ENCODE measurements at places on chromosomes 2 and 18. TPM values are rescaled to one million over a fixed set of nuclear protein-coding genes. Genes with fewer than 3 reads are reported as not detected.

POMC gene
- total RNA-seq: not detected

DNA sequence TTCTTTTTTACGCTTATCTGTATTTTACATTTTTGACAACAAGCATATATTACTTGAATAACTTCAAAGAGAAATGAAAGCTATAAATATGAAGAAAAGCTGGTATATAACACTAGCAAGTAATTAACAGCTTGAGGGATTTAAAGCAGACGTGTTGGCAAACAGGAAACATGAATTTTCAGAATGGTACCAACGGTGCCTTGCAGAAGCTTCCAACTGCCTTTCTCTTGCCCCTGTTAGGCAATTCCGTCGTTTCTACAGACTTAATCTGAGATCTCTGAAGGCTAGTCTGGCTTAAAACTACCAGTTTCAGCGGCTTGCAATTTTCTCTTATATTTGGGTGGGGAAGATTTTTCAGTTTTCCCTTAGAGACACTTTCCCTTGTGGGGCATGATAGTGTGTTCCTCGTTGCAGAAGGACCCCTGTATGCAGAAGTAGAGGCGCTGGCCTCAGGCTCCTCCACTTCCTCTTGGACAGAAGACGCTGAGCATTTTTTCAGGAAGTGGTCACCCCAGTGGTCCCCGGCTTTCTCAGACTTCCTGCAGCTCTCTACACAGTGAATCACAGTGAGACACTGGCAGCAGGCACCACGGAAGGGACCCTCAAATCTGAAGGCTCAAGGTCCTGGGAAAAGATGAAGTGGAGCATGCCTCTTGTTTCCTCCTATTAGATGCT lies 56.2 kb upstream of the SLC16A14 start:
- H3K27ac ChIP-seq: no peak overlapping the region
- H3K4me3 ChIP-seq: no peak overlapping the region
- no peak for DNase-seq
- no peaks in the 10 kb centered on the region for H3K4me1 ChIP-seq

DNA sequence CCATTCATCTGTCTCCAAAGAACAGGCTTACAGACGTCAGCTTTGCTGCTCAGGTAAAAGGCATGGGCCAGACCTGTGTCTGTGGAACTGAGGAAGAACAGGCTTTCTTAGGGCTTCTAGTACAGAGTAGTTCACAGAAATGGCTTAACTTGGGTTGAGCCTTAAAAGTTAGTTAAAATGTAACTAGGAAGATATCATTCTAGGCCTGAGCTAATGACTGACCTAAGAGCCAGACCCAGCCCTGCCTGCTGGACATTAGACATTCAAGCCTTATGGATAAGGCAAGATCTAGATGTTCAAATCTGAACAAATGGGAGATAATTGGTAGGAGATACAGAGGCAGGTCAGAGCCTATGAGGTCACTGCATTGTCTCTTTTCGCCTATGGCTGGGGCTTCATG lies 73.9 kb upstream of the SLC14A2 start:
- H3K4me3 ChIP-seq: no peak overlapping the region
- H3K36me3 ChIP-seq: no peaks in the 10 kb centered on the region
- peaks cover 5% of the 10 kb centered on the region for H3K27me3 ChIP-seq
- H3K27ac ChIP-seq: no peak overlapping the region
- DNase-seq: no peak
- H3K4me1 ChIP-seq: no peaks in the 10 kb centered on the region

HAUS1 gene
- total RNA-seq: 46.2 TPM

GRCh38 chr2:165280356-165280755 lies 41.1 kb downstream of the SCN2A start:
- H3K27me3 ChIP-seq: no peaks in the 10 kb centered on the region
- H3K4me1 ChIP-seq: no peaks in the 10 kb centered on the region
- H3K27ac ChIP-seq: no peak overlapping the region
- no peak for DNase-seq
- no peaks in the 10 kb centered on the region for H3K36me3 ChIP-seq

- peak overlapping the region; percentile 1 for H3K27ac ChIP-seq
- no peaks in the 10 kb centered on the region for H3K36me3 ChIP-seq
- peaks cover 9% of the 10 kb centered on the region for H3K4me1 ChIP-seq
- H3K27me3 ChIP-seq: no peaks in the 10 kb centered on the region
Observed at GRCh38 chr2:191151331-191151730, 537 bp upstream of the STAT4 start.

- DNase-seq: peak; percentile 4
- no peaks in the 10 kb centered on the region for H3K27me3 ChIP-seq
- H3K4me3 ChIP-seq: no peak overlapping the region
- peaks cover 29% of the 10 kb centered on the region for H3K4me1 ChIP-seq
- H3K36me3 ChIP-seq: peaks cover 9% of the 10 kb centered on the region
- H3K27ac ChIP-seq: no peak overlapping the region
Observed at GRCh38 chr2:54983345-54984220, 66.7 kb downstream of the RTN4 start.

- DNase-seq: no peak
- no peaks in the 10 kb centered on the region for H3K36me3 ChIP-seq
- H3K27me3 ChIP-seq: no peaks in the 10 kb centered on the region
- no peak overlapping the region for H3K27ac ChIP-seq
- H3K4me3 ChIP-seq: no peak overlapping the region
Observed at GRCh38 chr18:30713299-30713698, 329.2 kb downstream of the DSC3 start.

RIT2 gene
- total RNA-seq: not detected

- DNase-seq: peak; percentile 68
- H3K4me1 ChIP-seq: peaks cover 57% of the 10 kb centered on the region
Observed at GRCh38 chr2:200300638-200301314, 5.7 kb upstream of the SPATS2L start.

DNA sequence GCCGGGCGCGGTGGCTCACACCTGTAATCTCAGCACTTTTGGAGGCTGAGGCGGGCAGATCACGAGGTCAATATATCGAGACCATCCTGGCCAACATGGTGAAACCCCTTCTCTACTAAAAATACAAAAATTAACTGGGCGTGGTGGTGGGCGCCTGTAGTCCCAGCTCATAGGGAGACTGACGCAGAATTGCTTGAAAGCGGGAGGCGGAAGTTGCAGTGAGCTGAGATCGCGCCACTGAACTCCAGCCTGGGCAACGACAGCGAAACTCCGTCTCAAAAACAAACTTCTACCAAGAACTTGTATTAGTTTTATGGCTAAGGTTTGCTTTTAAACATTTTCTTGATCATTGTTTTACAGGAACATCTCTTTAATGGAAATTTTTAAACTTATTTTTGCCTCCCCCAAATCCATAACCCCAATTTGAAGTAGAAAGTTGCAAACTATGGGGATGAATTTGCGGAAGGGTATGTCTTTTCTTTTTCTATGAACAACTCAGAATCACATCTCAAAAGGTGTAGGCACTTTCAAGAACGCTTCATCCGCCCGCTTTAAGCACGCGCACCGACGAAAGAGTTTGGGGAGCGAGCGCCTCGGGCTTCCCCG lies 46.8 kb upstream of the PTMA start:
- peaks cover 68% of the 10 kb centered on the region for H3K4me1 ChIP-seq
- H3K27ac ChIP-seq: peak overlapping the region; percentile 99
- DNase-seq: no peak

- DNase-seq: no peak
- H3K27ac ChIP-seq: no peak overlapping the region
- H3K4me3 ChIP-seq: no peak overlapping the region
- H3K4me1 ChIP-seq: no peaks in the 10 kb centered on the region
- H3K36me3 ChIP-seq: no peaks in the 10 kb centered on the region
Observed at GRCh38 chr2:55399815-55400214, 19.8 kb downstream of the CCDC88A start.

DNA sequence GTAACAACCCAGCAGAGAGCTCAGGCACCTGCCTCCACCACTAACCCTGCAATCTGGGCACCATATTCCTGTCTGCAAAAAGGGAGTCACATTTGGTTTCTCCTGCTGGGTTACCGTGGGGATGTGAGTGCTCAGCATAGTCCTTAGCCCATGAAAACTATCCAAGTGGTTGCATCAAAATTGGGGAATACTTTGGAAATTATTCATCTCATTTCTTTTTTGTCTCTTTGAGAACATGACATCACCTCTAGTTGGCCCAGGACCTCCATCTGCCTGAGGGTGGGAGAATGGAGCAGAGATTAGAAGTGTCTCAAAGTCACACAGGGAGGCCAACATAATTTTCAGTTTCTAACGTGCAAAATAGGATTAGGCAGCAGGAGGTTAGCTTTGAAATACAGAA lies 19.3 kb upstream of the SPP2 start:
- no peaks in the 10 kb centered on the region for H3K36me3 ChIP-seq
- H3K4me1 ChIP-seq: peaks cover 5% of the 10 kb centered on the region
- H3K27ac ChIP-seq: no peak overlapping the region
- no peak overlapping the region for H3K4me3 ChIP-seq

- no peak overlapping the region for H3K27ac ChIP-seq
- H3K4me3 ChIP-seq: no peak overlapping the region
- no peaks in the 10 kb centered on the region for H3K36me3 ChIP-seq
Observed at GRCh38 chr2:216678813-216679657, 16.3 kb downstream of the IGFBP5 start.

DNA sequence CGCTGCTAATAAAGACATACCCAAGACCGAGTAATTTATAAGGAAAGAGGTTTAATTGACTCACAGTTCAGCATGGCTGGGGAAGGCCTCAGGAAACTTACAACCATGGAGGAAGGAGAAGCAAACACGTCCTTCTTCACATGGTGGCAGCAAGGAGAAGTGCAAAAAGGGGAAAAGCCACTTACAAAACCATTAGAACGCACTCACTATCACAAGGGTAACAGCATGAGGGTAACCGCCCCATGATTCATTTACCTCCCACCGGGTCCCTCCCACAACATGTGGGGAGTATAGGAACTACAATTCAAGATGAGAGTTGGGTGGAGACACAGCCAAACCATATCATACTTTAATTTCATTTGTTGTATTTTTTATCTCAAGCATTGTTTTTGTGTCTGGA lies 67.5 kb downstream of the ATP9B start:
- H3K36me3 ChIP-seq: no peaks in the 10 kb centered on the region
- no peak overlapping the region for H3K27ac ChIP-seq
- H3K27me3 ChIP-seq: no peaks in the 10 kb centered on the region
- no peak overlapping the region for H3K4me3 ChIP-seq
- DNase-seq: no peak

GRCh38 chr2:12295856-12296519 lies 420.7 kb upstream of the TRIB2 start:
- DNase-seq: no peak
- no peaks in the 10 kb centered on the region for H3K4me1 ChIP-seq
- no peaks in the 10 kb centered on the region for H3K27me3 ChIP-seq
- no peak overlapping the region for H3K4me3 ChIP-seq

DNA sequence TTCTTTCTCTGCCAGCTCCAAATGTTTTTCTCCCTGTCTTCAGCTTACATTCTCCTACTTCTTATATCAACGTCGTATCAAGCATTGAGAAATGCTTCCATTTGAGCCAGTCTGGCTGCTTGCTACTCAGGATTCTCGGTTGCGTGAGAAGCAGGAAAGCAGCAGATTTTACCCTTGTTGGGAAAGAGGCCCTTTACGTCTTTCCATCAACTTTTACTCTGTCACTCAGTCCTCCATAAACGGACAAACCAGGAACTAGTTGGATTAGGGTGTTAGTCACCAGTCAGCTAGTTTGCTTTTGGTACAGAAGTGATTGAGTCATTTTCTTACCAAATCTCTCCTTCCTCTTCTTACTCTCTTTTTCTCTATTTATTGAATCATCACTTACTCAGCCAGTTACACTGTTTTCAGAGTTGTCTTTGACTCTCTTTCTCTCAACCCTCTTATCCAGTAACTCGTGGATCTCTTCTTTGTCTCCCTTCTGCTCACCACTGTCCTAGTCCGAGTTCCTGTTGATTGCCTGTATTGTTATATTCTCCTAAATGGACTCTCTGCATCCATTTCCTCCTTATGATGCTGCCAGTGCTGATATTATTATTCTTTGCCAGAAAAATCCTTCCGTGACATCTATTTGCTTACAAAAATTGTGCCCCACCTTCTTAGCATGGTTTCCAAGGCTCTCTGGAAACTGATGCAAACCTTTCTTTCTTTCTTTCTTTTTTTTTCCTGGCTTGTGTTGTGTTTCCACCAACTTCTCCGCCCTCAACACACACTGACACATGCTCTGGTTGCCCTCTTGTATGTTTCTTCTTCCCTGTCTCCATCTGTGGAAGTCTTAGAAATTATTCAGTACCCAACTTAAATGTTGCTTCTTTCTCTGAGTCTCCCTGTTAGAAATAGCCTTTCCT lies 61.5 kb downstream of the VRK2 start:
- peak; percentile 83 for DNase-seq
- no peaks in the 10 kb centered on the region for H3K36me3 ChIP-seq
- peak overlapping the region; percentile 6 for H3K4me3 ChIP-seq
- H3K27ac ChIP-seq: peak overlapping the region; percentile 56
- H3K4me1 ChIP-seq: peaks cover 25% of the 10 kb centered on the region

- H3K4me1 ChIP-seq: no peaks in the 10 kb centered on the region
- H3K4me3 ChIP-seq: no peak overlapping the region
- H3K27me3 ChIP-seq: peaks cover 5% of the 10 kb centered on the region
- H3K36me3 ChIP-seq: no peaks in the 10 kb centered on the region
- DNase-seq: no peak
- no peak overlapping the region for H3K27ac ChIP-seq
Observed at GRCh38 chr18:49625021-49625691, 63.3 kb downstream of the LIPG start.

DNA sequence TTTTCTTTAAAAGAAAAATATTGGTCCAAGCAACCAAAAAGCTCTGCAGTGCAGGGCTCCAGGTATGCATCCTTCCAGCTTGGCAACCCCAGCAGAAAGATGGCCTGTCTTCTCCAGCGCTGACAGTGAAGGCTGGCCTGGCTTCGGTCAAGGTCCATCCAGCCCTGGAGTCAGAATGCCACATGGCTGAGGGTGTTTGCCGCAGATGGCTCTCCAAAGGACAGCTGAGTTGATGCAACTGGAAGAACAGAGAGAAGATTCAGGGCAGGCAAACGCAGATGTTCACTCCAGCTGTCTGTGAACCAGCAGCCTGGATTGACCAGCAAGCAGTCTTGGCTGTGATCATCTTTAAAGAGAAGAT lies 51.4 kb downstream of the MARCO start:
- no peak overlapping the region for H3K4me3 ChIP-seq
- H3K4me1 ChIP-seq: no peaks in the 10 kb centered on the region
- DNase-seq: no peak
- peaks cover 16% of the 10 kb centered on the region for H3K27me3 ChIP-seq
- H3K27ac ChIP-seq: no peak overlapping the region
- H3K36me3 ChIP-seq: no peaks in the 10 kb centered on the region

GRCh38 chr2:96505231-96505889 lies at the start of gene NEURL3:
NEURL3 (minus strand) TSS chr2:96505357; CDS start chr2:96505286, 71 bp downstream.
- H3K27me3 ChIP-seq: no peaks in the 10 kb centered on the region
- H3K36me3 ChIP-seq: no peaks in the 10 kb centered on the region
- H3K4me1 ChIP-seq: peaks cover 57% of the 10 kb centered on the region
- H3K27ac ChIP-seq: no peak within 1 kb of the TSS
- H3K4me3 ChIP-seq: peak within 1 kb of the TSS; percentile 19
- DNase-seq: peak; percentile 22

AKAIN1 gene
- total RNA-seq: not detected

DNA sequence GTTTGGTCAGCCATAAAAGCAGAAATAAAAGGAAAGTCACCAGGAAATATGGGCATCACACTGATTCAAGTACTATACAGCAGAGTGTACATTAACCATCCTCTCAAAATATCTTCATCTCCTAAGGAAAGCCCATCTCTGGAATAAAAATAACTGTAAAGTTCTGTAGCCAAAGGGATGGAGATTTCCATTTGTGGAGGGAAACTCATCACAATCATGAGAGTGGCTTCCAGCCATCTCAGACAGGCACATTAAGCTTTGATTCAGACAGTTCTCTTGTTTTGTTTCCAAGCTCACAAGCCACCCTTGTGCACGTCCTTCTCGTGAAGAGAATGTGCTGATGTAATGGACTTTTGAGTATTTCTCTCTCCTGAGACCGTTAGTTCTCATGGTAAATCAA lies 695.5 kb downstream of the LRRTM4 start:
- H3K27me3 ChIP-seq: no peaks in the 10 kb centered on the region
- no peak for DNase-seq
- no peaks in the 10 kb centered on the region for H3K36me3 ChIP-seq
- H3K4me3 ChIP-seq: no peak overlapping the region
